ENCODE measurements at places on chromosomes 5 and 9.

DNA sequence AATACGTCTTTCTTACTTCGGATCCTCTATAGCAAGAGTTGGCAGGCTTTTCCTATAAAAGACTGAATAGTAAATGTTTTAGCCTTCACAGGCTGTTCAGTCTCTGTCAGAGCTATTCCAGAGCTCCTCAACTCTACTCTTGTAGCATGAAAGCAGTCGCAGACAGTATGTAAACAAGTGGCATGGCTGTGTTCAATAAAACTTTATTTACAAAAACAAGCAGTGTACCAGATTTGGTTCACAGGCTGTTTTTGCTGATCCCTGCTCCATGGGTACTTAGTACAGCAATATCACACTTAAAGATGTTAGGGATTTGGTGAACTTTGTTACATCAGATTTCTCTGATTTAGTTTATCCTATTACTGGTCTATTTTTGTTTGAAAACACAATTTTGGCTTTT, 235.2 kb downstream of the MLLT3 start:
- DNase-seq = no peak

- no peak for DNase-seq
Observed at GRCh38 chr9:132986640-132987620, 8.4 kb downstream of the GFI1B start.

DNA sequence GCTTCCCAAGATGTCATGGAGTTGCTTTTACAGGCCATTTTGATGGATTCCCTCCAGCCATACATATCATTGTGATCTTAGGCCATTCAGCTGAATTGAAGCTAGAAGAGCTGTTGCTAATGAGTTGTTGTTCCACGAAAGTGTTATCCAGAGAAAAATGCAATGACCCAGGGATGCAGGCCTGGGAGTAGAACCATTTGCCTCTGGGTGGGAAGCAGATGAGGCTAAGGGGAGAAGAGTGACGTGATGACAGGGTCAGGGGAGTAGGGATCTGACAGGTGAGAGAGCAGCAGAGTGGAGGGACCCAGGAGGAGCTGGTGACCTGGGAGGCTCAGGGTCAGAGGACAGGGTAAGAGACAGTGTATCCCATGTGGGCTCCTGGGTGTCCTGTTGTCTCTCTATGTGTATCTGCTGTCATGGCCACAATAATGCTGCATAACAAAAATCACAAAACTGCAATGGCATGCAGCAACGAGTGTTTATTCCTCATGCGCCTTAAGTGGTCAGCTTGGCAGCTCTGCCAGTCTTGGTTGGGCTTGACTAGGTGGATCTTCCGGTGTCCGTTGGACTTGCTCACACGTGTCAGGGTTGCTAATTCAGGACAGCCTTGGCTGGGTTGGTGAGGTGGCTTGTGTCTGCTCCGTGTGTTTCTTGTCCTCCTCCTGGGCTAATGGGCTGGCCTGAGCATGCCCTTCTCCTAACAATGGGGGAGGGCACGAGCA, 90.6 kb downstream of the LIFR start:
- DNase-seq = no peak

GRCh38 chr9:112125951-112126388, 49.1 kb downstream of the SUSD1 start:
- DNase-seq = no peak

- no peak for DNase-seq
Observed at GRCh38 chr5:60161340-60161934, 267.9 kb upstream of the PDE4D start.

- DNase-seq = no peak
Observed at GRCh38 chr9:101445353-101446029, 9.9 kb upstream of the ALDOB start.

- DNase-seq = no peak
Observed at GRCh38 chr5:112870966-112871365, 9.9 kb downstream of the SRP19 start.

- no peak for DNase-seq
Observed at GRCh38 chr9:91917436-91917835, 32.6 kb downstream of the ROR2 start.

DNA sequence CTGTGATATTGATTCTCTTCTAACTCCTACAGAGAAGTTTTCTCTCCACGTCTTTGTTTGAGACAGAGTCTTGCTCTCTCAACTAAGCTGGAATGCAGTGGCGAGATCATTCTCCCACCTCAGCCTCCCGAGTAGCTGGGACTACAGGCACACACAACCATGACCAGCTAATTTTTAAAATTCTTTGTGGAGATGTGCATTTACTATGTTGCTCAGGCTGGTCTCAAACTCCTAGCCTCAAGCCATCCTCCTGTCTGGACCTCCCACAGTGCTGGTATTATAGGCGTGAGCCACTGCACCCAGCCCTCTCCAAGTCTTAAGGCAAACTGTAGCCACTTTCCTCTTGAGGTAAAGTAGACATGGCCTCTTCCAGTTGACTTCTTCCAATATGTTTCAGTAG, 72.2 kb downstream of the SNX18 start:
- no peak for DNase-seq

DNA sequence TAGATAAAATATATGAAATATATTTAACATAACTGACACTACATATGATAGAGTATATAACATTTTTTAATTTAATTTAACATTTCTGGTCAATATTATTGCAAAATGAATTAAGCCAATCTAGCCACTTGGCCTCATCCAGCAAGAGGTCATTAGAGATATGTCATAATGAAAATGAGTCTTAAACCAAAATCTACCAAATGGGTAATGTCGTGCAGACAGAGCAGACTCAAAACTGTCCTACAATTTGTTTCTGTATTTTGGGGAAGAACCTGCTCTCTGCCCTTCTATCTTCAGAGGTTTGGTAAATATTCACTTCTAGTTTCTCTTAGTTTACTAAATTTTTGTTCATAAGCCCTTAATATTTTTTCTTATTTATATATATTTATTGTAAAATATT, 61.4 kb downstream of the ARHGEF28 start:
- no peak for DNase-seq

DNA sequence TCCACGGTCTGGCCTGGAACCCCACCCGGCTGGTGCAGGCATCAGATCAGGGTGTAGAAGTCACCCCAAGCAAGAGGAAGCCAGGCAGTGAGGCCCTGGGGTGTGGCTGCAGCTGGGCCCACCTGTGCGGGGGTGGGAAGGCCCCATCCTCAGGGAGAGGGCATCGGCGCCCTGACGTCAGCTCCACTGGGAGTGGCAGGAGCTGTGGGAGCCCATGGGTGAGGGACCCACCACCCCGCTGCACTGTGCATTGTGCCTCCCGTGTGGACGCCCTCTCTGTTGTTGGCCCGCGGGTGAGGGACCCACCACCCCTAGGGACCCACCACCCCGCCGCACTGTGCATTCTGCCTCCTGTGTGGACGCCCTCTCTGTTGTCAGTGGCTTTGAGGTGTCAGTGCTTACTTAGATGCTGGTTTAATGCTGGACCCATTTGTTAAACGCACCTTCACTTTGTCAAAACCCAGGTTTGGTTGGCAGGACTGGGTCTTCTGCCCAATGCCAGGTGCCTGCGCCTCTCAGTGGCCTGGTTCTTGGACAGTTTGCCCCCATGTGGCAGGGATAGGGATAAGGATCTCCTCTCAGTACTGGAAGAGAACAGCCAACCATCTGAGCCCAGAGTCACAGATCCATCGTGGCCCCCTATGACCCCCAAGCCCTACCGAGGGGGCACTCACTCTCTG, 6.9 kb upstream of the EXOC3 start:
- no peak for DNase-seq

DNA sequence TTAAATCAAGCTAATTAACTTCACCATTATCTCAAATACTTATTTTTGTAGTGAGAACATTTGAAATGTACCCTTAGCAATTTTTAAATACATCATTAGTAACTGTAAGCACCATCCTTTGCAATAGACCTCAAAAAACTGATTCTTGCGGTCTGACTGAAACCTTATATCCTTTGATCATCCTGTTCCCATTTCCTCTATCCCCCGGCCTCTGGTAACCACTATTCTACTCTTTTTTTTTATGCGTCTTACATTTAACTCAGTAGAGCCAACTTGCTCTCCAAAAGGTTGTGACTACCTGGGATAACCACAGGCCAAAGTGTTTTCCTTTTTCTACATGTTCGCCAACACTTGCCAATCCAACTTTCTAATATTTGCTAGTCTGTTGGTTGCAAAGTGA, 106.1 kb downstream of the IRX1 start:
- no peak for DNase-seq

All from activated effector memory CD4-positive, alpha-beta T cell treated with Interleukin-2 at 50 U/mL for 16 hours (primary cell).